ENCODE measurements at places on chromosomes 5 and 9.

GRCh38 chr5:75009556-75010345 is 42.6 kb downstream of the GCNT4 start:
- DNase-seq: no peak

- DNase-seq: no peak
Measured at GRCh38 chr9:137277329-137278041, at the start of gene TOR4A. TOR4A (plus strand) TSS chr9:137277726; CDS start chr9:137278690, 964 bp downstream.

DNA sequence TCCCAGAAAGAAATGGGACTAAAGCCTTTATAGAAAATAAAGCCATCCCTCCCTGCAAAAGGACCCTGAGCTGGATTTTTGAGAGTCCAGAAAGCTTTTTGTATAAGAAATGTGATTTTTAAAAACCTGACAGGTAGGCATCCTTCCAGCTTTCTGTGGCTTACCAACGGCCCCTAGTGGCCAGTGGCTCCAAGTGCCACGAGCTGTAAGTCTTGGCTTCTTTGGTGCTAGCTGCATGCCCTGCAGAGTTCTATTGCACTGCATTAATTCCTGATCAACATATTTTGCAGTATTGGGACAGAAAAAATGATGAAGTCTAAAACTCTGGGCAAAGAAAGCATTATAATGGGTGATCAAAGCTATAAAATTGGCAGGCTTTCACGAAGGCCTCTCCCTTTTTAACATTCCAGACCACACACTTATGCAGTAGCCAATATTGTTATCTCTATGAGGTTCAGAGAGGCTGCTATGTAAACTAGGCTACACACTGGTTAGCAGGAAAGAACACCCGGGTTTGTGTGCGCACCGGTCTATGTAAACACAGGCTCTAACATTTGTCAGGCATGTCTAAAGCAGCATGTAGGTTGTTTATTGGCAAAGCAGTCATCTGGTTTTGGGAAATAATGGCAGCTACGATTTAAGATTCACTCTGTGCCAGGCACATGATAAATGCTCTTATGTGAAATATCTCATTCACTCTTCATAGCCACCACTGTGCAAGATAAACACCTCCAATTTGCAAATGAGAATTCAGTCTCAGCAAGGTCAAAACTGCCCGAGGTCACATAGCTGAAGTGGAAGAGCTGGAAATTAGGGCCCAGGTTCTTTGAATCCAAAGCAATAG is 55.2 kb downstream of the NMUR2 start:
- DNase-seq: no peak

DNA sequence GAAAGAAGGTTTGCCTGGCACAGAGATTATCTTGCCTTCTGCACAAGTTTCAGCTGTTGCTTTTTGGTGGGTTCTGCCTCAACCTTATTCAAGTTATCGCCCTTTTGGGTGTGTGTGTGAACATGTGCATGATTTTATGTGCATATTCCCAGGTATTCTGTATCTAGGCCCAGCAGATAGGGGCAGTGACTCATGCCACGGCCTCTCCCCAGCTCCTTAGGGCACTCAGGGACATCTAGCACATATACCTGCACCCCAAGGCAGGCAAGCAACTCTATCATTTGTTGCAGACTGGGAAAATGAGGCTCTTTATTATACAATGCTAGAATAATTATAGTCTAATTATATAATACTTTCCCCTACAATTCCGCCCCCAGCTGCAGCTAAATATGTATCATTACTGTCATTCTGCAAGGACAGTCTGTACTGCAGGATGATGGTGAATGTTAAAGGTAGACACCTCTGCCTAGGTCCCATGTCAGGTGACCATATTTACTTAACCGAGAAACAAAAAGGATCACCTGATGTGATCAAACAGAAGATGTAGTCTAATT is 128.9 kb downstream of the PDE8B start:
- no peak for DNase-seq

DNA sequence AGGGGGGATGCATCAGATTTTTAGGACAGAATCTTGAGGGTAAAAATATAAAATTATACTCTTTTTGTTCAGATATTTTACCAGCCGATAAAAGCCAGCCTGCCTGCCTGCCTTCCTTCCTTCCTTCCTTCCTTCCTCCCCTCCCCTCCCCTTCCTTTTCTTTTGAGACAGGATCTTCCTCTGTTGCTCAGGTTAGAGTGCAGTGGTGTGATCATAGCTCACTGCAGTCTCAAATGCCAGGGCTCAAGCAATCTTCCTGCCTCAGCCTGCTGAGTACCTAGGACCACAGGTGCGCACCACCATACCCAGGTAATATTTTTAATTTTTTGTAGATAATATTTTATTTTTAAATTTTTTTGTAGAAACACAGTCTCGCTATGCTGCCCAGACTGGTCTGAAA is 330.0 kb downstream of the CCDC171 start:
- DNase-seq: no peak

DNA sequence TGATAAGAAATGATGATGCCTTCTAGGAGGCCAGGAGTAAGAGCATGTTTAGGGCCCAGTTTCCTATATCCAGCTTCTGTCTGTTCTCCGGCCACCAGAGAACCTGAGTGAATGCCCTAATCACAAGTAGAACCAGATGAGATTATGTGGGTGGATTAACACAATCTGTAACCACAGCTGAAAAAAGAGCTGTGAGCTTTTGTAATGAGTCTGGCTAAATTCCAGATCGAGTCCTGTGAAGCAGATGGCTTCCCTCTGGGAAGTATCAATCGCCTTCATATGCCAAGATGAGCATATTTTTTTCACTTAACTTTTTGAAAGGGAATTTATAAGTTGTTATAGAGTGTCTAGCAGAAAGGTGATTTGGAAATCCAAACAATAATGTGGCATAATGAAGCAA is 99.8 kb downstream of the NNT start:
- DNase-seq: no peak

- no peak for DNase-seq
Measured at GRCh38 chr9:136881691-136882108, 4.6 kb upstream of the TRAF2 start.

DNA sequence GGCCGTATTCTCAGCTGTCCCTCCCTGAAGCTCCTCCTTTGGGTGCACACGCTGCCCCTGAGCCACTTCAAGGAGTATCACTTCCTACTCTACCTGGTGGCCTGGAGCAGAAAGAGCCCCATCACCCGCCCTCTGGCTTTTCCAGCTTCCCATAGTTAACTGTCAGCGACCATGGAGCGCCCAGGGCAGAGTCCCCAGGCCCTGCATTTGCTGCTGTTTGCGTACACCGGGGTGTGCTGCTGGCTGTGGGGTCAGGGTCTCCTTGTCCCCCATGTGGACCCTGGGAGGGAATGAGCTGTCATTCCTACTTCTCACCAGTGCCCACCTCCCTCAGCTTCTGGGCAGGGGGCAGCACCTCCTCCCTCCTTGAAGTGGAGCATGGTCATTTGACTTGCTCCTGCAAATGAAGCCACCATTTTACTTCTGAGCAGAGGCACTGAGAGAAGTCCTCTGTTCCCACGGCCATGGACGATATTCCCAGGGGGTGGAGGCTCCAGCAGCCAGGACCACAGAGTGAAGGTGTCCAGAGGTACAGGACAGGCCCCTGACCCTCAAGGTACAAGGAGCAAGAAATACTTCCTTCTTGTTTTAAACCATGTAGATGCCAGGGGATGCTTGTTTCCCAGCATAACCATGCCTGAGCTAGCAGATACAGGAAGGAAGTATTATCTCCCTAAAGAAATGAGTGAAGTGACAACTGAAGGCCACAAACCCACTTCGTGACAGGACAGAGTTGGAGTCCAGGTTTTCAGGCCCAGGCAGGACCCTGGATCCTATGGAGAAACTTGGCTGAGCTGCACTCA is 40.6 kb upstream of the COL5A1 start:
- no peak for DNase-seq

DNA sequence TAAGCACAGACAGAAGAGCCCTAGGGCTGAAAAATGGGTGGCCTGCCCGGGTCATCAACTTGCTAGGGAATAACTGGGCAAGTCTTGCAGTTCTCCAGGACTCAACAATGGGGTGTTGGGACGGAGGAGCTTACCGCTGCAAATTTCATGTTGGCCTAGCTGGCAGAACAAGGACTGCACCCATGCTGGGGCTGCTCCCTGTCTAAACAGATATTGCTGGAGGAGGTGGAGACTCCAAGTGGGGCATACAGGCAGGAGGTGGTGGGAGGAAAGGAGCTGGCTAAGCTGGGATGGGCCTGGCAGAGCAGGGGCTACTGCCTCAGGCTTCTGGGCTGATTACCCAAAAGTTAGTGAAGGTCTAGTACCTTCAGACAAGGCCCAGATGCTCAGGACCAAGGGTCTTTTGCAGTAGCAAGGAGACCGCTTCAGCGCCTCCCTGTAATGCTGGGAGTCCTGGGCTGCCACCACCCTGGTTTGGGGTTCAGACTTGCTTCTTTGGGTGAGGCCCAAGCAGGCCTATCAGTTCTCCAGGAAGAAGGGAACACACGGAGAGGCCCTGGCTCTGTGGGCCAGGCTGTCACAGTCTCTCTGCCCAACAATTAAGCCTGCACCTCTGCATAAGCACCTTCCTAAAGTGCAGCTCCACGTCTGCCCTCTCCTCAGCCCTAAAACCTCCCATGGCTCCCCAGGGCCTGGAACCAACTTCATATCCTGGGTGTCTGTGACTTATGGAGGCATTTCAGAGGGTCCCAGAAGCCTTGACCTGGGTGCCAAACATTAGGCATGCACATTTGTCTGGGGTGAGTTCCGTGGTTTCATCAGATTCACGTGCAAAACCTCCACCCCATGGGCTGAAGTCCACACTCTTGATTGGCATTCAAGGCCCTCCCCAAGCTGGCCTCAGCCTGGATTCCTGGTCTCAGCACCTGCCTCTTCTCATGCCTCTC is 24.2 kb upstream of the KIF12 start:
- DNase-seq: no peak

- DNase-seq: no peak
Measured at GRCh38 chr5:142661957-142662356, 23.9 kb downstream of the FGF1 start.

GRCh38 chr5:143574236-143574635 is 170.8 kb upstream of the NR3C1 start:
- DNase-seq: no peak

- no peak for DNase-seq
Measured at GRCh38 chr9:134128727-134129679, 6.9 kb upstream of the WDR5 start.

DNA sequence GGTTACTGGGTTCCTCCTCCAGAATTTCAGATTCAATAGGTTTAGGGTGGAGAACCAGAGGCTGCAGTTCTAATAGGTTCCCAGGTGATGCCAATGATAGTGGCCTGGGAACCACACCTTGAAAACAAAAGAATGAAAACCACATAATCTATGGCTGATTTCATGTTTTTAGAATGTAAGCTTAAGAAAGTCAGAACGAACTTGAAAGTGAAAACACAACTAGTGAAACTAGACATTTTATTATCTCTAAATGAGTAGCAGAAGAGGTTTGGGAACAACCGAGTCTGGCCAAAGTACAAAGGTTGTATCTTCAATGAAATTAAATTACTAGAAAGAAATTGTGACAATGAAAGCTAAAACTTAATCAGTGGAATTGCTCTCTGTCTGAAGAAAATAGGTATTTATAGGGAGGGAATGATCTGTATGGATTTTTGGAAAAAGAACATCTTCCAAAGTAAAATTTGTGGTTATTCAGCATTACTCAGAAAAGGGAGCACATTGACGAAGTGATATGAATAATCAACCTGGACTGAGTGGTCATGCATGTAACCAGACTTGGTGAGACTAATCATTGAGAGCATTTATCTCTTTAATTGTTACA is 24.9 kb upstream of the CEP120 start:
- DNase-seq: no peak

DNA sequence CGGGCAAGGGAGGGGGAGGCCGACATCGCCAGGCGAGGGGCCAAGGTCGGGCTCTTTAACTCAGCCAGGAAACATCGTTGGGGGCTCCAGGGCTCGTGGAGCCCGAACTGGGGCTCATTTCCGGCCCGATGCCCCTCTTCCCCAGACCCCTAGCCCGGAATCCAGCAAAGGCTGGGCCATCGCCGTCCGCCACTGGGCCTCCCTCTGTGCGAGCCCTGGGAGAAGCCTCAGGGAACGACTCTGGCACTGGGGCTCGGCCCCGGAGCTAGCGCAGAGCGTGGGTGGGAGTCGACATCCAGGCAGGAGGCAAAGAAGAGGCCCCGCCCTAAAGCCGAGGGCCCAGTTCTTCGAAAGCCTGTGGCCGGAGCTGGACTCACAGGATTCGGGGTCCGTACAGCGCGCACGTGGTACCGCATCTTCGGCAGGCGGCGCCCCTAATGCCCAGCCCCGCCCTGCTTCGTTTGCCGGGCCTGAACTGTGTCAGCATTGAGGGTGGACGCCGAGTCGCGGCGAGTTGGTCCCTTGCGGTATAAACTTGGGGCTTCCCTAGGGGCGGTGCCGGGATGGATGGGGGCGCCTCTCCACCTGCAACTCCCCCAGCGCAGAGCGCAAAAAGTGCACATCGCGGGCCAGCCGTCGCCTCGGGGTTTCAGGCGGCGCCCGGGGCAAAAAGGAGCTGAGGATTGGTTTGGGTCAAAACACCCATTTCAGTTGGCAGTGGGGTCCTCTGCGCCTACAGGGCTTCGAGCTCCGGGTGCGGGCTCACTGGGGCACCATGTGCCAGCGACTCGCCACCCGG is 3.6 kb upstream of the PAX5 start:
- no peak for DNase-seq

DNA sequence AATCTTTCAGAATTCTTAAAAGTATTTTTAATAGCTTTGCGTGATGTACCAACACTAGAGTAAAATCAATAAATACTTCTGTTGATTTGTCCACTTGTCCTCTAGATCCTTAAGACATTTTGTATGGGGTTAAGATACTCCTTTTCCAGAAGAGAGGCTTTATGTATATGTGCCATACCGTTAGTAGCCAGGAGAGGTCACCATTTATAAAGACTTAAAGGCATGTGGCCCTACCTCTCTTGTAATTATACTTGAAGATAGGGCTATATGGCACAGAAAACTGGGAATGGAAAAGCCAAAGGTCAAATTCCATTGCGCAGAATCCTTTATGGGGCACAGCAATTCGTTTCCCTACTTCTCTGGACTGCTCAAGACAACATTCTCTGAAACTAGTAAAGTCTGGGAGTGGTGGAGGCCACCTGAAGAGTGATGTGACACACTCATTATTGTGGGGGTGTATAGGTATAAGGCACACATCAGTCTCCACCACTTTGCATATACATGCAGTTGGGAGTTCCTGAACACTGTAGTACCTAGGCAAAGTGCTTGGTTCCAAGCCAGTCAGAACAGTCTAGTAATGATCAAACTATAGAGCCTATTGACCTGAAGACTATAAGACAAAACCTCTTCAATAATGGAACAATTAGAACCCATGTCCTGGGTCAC is 140.1 kb upstream of the FBXL17 start:
- DNase-seq: no peak

- DNase-seq: no peak
Measured at GRCh38 chr9:100492952-100493351, 20.0 kb downstream of the TMEFF1 start.

Data from NCI-H1436 treated with DMSO at 0.1 percent for 48 hours (cell line).